Non-pigmented ciliary epithelial cell (primary cell): ENCODE measurements at places on chromosomes 12 and 14.

GRCh38 chr14:54785778-54786770, 116.6 kb downstream of the GCH1 start:
- no peak for DNase-seq

DNA sequence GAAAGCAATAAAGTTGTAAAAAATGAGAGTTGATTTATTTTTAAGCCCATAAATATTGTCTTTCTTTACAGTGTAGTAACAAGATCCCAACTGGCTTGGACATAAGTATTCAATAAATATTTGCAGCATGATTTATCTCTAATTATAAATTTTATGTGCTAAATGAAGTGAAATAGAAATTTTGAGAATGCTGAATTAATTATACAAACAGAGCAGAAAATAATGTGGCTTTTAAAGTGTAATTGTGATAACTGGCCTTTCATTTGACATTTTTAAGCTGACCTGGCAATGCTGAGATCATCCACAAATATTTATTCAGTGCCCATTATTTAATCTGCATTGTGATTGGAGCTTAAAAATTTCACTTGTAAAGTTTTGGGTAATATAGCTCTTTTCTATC, 201.6 kb upstream of the NAV3 start:
- no peak for DNase-seq

DNA sequence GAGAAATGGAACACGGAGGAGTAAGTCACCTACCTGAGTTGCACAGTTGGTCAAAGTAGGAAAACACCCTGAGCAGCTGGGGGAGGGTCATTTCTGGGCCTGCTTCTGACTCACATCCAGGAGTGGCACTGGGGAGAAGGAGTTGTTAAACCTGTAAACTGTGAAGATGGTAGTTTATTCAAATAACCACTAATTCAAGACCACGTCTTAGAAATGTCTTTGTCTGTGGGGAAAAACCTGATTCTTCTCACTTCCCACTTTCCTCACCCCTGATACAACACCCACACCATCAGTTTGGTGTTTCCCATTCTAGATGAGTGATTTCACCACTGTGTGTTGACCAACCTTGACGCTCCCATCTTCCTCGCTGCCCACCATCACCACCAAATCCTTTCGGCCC, 207.1 kb downstream of the ANO4 start:
- no peak for DNase-seq

DNA sequence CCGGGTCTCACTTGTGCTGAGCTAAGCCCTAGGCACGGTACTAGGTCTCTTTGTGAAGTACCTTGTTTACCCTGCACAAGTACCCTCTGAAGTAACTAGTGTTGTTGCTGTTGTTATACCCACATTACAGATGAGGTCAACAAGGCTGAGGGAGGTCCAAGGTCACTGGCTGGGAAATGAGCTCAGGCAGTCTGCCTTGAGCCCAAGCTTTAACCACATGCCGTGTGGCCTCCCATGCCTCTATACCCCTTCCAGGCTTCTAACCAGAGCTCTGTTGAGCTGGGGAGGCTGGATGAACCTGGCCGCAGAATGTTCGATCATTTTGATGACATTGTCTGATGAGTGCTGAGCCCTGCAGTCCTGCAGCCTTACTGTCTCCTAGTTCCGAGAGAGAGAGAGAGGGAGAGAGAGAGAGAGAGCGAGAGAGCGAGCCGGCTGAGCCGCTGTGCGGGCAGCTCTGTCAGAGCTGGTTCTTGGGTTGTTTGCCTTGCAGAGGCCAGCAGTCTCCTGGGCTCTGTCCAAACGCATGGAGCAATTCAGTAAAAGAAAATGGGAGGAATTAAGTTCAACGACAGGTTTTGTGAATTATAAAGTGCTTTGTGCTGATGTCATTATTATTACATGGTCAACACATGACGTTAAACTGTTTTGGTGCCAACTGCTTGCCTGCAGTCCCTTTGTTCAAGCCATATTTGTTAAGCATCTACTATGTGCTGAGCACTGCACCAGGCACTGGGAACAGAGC, 13.1 kb downstream of the JDP2 start:
- peak; percentile 36 for DNase-seq

- DNase-seq: no peak
Observed at GRCh38 chr14:36880276-36880675, 218.6 kb downstream of the PAX9 start.

- no peak for DNase-seq
Observed at GRCh38 chr14:53951627-53952303, 4.9 kb downstream of the BMP4 start.

GRCh38 chr12:12722435-12723148, 5.4 kb downstream of the CDKN1B start:
- DNase-seq: no peak

- DNase-seq: no peak
Observed at GRCh38 chr12:24363177-24363754, 413.8 kb upstream of the SOX5 start.

GRCh38 chr14:97458255-97458654, 661.1 kb downstream of the VRK1 start:
- DNase-seq: no peak

- no peak for DNase-seq
Observed at GRCh38 chr12:98151105-98151590, 364.2 kb upstream of the TMPO start.

- DNase-seq: no peak
Observed at GRCh38 chr12:93180566-93180965, 197.2 kb upstream of the NUDT4 start.

- DNase-seq: no peak
Observed at GRCh38 chr12:128140551-128140950, 126.4 kb upstream of the TMEM132C start.

DNA sequence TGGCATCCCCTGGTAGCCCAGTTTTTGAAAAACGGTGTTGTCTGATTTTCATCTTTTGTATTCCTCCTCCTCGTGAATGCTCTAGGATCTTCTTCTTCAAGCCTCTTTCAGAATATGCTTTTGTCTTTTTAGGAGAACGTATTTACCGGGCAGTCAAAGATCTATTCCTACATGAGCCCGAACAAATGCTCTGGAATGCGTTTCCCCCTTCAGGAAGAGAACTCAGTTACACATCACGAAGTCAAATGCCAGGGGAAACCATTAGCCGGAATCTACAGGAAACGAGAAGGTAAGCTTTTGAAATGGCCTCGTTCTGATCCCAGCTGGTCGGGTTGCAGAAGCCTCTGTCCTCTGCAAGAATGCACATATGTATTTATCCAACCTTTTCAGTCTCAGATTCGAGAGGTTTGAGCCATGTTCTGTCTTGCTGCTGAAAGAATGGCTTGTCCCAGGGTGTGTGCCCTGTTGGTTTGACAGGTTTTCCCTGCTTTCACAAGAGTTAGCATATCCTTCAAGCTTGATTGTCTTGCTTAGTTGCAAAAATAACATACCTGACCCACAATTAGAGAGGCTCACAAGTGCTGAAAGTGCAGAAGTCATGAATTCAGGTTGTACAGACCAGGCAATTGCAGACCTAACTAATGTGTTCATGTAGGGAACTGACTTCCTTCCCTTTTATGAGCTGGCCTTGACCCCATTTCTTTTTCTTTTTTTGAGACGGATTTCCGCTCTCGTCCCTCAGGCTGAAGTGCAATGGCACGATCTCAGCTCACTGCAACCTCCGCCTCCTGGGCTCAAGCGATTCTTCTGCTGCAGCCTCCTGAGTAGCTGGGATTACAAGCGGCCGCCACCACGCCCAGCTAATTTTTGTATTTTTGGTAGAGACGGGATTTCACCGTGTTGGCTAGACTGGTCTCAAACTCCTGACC, 6.8 kb downstream of the KMT5A start:
- no peak for DNase-seq

GRCh38 chr14:64721391-64721791, 17.2 kb downstream of the PLEKHG3 start:
- no peak for DNase-seq

- no peak for DNase-seq
Observed at GRCh38 chr12:32505067-32505945, 105.9 kb downstream of the FGD4 start.

DNA sequence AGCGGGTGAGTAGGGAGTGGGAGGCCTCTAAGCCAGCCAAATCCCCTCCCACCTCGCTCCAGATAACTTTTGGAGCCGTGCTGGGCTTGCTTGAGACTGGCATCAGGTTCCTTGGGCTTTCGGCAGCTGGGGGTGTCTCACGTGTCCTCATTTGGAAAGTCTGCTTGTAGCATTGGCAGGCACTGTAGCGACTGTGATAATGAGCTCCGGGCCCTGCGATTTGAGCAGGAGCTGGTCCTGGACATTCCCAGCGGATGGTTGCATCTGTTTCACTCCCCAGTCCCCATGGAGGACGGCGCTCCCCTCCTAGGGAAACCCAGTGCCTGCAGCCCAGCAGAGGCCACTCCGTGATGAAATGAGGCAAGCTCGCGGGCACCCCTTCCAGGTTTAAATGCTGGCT, 49.4 kb downstream of the DGLUCY start:
- no peak for DNase-seq

- DNase-seq: no peak
Observed at GRCh38 chr12:93938317-93938716, 210.1 kb upstream of the PLXNC1 start.

GRCh38 chr14:102222009-102222575, 82.4 kb downstream of the WDR20 start:
- DNase-seq: no peak

- DNase-seq: no peak
Observed at GRCh38 chr12:51023625-51024382, 2.4 kb downstream of the SLC11A2 start.

- DNase-seq: no peak
Observed at GRCh38 chr14:100896369-100897060, 7.0 kb downstream of the RTL1 start.

GRCh38 chr12:124109760-124110159, 136.7 kb downstream of the ZNF664 start:
- no peak for DNase-seq

DNA sequence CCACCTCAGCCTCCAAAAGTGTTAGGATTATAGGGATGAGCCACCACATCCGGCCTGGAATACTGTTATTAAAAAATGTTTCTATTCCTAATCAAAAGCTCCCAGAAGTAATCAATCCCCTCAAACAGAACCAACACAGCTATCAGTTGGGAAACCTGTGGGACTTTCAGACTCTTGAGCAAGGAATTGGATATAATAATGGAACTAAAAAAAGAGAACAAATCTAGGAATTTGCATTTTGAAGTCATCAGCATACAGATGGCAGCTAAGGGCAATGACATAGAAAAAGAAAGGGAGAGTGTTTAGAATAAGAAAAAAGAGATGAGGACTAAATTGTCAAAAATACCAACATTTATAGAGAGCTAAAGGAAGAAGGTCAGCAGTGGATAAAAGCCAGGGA, 54.7 kb upstream of the AMN1 start:
- DNase-seq: no peak

DNA sequence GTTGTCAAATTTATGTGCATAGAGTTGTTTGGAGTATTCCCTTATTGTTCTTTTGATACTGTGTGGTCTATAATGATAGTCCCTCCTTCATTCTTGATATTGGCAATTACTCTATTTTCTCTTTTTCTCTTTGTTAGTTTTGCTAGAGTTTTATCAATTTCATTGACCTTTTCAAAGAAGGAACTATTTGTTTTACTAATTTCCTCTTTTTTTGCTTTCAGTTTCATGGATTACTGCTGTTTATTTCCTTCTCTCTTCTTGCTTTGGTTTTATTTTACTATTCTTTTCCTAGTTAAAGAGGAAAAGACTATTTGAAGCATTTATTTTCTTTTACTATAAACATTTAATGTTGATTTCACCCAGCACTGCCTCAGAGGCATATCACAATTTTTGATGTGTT, 250.9 kb upstream of the PELI2 start:
- DNase-seq: no peak

GRCh38 chr14:25943329-25943728, 654.5 kb downstream of the NOVA1 start:
- DNase-seq: no peak
